Breast epithelium (tissue), 4 donors: ENCODE measurements at places on chromosomes 3 and 15. TPM values are rescaled to one million over a fixed set of nuclear protein-coding genes. Genes with fewer than 3 reads are reported as not detected.
A peak's percentile ranks its signal among the peaks of the same experiment; 100 is the strongest.

GRCh38 chr15:60534051-60534450 is 55.1 kb upstream of the ICE2 start:
- no peak for DNase-seq

DNA sequence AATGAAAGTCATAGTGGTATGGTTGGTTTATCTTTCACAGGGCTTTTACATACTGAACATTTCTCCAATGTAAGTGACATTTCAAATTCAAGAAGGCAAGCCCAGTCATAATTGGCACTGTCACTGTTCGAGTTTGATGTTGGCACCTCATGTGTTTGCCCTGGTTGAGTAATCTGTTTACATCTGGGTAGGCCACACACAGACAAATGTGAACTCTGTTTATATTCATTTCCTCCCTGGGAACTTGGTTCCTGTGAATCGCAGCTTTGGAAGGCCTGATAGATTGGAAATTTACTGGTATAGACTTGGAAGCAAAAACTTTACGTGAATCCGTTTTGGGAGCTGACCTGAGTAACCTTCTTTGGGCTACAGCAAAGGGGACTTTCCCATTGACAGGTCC is 395.2 kb upstream of the AZI2 start:
- peak; percentile 18 for DNase-seq

- no peak for DNase-seq
Observed at GRCh38 chr3:85050821-85051220, 92.0 kb downstream of the CADM2 start.

DNA sequence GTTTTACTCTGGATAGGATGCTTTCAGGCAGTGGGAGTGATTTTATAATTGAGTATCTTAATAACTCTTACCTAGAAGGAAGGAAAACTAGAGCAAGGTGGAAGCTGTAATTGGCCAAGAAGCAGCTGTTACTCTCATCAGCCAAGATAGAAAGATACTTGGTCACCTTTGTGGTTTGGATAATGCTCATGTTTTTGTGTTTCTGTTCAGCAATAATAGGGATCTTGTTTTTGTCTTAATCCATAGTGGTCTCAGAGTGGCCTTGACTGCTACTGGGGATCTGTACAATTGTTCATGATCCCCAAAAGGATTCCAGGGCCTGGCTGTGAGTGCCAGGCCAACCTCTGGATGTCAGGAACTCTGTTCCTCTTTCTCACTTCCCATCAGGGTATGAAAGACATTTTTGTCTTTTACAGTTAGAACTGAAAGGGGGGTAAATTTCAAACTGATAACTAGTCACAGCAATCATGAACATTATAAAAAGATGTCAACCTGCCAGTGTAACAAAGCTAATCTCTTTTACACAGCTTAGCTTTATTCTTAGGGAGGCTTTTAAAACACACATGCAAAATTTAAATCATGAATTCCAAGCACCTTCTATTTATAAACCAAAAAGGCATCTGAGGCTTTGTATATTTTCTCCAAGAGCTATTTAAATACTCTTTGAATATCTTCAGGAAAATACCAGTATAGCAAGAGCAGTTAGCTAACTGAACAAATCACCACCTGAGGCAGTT is 6.0 kb downstream of the UBL7 start:
- DNase-seq, result no peak

- no peak for DNase-seq
Observed at GRCh38 chr15:95715906-95716656, 614.4 kb upstream of the NR2F2 start.

DNA sequence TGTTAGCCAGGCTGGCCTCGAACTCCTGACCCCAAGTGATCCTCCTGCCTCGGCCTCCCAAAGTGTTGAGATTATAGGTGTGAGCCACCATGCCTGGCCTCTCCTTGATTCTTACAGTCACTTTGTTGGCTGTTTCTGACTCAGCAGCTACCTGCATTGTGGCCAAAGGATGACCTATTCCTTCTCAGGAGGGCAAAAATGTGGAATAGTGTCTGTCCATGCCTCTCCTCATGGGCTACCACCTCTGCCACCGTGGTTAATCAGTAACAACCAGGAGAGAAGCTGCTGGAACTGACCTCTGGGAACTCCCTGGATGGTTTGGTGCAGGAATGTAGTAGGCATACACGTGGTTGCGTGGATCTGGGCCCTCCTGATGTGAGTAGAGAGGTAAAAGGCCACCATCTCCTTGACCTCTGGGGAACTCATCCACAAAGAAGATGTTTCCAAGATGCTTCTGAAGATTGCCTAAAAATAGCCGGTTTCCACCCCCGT is 63.3 kb downstream of the FLNB start:
- no peak for DNase-seq

DNA sequence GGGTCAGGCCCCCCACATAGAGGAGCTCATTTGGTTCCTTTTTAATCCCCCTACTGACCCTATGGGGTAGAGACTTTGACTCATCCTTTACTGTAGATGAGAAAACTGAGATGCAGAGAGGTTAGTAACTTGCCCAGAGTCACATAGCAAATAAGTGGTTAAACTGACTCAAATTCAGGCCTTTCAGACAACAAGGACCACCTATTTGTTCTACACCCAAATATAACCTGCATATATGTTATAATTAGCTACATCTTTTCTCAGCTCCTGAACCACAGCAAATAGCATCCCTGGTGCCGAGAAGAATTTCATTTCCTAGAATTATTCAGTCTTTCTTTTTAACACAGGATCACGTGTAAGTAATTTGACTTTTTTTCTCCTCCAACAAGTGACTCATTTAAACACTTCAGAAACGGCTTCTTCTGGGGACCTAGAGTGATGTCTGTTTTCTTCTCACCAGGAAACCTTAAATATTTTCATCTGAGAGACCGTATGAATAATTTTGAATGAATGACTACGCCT is 57.4 kb downstream of the MGLL start:
- DNase-seq, result no peak

- DNase-seq, result no peak
Observed at GRCh38 chr3:34218706-34219385, 420.4 kb downstream of the PDCD6IP start.

GRCh38 chr3:132222868-132223538 is 94.2 kb upstream of the ACP3 start:
- DNase-seq, result no peak

Gene DNAH12
- 0.32 TPM for total RNA-seq

Gene TOPAZ1
- not detected for total RNA-seq

Gene FANCI
- 7.9 TPM for total RNA-seq

Gene CHRNA5
- 1.4 TPM for total RNA-seq
